Activated gamma-delta T cell treated with anti-CD3 and anti-CD28 coated beads, Interleukin-2, amount 50 U/mL, for 16 hours (primary cell): ENCODE measurements at places on chromosomes 12 and 14.

GRCh38 chr14:68762953-68763764 lies 29.7 kb downstream of the ZFP36L1 start:
- DNase-seq: no peak

DNA sequence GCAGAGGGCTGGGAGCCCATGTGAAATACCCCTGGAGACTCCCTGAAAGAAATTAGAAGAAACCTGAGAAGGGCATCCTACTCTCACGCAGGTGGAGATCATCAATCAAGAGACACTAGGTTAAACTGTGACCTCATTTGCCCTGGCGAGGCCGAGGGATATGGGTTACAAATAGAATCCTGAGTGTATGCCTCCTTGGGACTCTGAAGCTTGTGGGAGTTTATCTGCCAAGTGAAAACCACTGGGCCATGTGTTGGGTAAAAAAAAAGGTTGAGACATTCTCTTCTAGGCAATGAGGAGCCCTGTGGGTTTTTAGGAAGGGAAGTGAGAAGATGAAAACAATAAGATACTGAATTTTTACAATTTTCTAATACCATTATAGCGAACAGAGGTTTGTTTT lies 160.7 kb upstream of the ARID2 start:
- no peak for DNase-seq

- no peak for DNase-seq
Measured at GRCh38 chr12:41188058-41188840, at the start of gene PDZRN4. PDZRN4 (plus strand) TSS chr12:41188320.

DNA sequence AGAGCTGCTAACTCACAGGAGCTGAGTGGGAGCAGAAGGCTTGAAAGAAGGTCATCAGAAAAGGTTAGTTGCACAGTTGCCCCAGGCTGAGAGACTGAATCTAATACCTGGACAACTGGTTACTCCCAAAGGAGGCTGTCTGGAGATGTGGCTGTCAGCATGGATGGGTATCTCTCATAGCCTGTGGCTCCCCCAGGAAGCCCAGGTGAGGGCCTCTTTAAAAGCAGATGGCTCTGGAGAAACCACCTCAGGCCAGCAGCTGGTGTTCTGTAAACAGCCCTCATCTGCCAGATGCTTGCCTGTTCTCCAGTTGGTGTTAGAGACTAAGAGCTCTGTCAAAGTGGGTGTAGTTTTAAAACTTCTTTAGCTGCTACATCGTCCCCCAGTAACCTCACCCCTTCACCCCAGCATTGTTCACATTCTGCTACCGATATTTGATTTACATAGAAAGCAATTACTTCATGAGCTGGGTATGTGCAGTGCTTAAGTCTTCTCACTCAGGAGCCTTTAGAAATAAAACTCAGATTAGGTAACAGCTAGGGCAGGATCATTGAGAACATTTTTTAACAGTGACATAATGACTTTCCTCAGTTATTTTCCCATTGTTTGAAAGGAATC lies 25.8 kb downstream of the DACT1 start:
- no peak for DNase-seq

GRCh38 chr14:92517761-92518160 lies 4.2 kb downstream of the RIN3 start:
- no peak for DNase-seq

GRCh38 chr12:45637706-45638105 lies 91.8 kb upstream of the ARID2 start:
- no peak for DNase-seq

GRCh38 chr14:29858299-29858698 lies 69.3 kb downstream of the PRKD1 start:
- no peak for DNase-seq

GRCh38 chr12:59603754-59604153 lies 7.9 kb downstream of the SLC16A7 start:
- DNase-seq: no peak

- DNase-seq: no peak
Measured at GRCh38 chr12:114248527-114248926, 157.4 kb downstream of the TBX5 start.

GRCh38 chr12:90562671-90563070 lies 392.3 kb downstream of the CCER1 start:
- no peak for DNase-seq

GRCh38 chr12:3293446-3294161 lies 197.4 kb upstream of the PRMT8 start:
- no peak for DNase-seq

GRCh38 chr12:19901841-19902240 lies 462.5 kb downstream of the AEBP2 start:
- no peak for DNase-seq

- no peak for DNase-seq
Measured at GRCh38 chr12:62230652-62231051, 29.6 kb upstream of the USP15 start.

DNA sequence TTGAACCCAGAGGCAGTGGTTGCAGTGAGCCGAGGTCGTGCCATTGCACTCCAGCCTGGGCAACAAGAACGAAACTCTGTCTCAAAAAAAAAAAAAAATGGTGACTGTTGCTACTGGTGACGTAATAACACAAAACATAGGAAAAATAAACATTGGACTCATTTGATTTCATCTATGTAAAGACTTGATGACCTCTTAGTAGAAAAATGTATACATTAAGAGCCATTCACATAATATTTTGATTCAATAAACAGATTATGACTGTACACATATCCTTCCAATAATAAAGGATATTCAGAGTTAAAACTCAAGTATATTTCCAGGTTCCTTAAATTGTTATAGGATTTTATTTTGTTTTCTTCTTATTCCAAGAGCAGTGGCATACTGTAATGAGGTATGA lies 65.7 kb upstream of the AEBP2 start:
- DNase-seq: no peak

DNA sequence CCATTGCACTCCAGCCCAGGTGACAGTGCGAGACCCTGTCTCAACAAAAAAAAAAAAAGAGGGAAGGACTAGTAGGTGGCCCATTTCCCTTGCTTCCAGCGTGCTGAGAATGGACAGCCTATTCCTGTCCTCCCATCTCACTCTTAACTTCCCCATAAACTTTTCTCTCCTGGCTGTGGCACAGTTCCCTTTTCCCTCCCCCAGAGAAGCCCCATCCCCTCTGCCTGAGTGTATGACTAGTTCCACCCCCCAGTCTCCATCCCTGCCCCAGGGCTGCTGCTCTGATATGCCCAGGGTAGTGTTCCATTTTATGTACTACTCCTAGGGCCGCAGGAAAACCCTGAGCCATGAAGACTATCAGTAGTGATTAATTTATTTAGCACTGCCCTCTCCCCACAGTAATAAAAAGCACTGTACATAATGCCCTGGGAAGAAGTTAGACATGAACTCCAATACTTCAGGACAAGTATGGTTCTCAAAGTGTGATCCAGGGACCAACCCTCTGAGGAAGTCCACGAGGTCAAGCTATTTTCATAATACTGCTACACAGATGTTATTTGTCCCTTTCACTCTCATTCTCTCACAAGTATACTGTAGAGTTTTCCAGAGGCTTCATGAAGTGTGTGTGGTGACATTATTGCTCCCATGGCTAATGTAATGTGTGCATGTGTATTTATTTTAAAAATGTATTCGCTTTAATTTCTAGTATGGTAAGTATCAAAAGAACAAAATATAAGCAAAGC lies 11.5 kb upstream of the CHD4 start:
- DNase-seq: no peak

GRCh38 chr12:123101526-123101925 lies 49.4 kb downstream of the PITPNM2 start:
- DNase-seq: no peak

- no peak for DNase-seq
Measured at GRCh38 chr14:105153739-105154475, 14.7 kb downstream of the JAG2 start.

DNA sequence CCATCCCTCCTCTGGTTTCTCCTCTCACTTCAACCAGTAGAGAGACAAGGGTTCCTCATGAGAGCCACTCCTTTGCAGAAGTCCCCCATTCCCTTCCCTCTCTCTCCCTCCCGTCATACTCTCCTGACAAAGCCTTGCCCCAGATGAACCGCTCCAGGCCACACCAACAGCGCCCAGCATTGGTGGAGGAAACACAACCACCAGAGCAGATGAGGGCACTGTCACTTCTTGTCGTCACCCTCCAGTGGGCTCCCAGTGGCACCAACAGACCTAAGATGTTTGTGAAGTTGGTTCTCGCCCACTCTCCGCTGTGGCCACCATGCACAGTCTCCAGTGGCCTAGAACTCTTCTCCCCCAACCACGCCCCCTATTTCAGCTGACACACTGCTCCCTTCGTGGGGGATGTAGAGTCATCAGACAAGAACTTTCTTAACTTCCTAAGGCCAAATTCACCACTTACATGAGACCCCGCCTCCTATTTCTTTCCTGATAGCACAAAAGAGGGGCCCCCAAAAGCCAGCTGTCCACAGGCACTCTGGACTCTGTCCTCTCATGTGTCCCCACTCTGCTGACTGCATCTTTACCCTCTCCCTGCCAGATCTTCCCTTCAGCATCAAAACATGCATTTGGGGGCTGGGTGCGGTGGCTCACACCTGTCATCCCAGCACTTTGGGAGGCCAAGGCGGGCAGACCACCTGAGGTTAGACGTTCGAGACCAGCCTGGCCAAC lies 29.2 kb upstream of the PLEKHG6 start:
- DNase-seq: no peak

DNA sequence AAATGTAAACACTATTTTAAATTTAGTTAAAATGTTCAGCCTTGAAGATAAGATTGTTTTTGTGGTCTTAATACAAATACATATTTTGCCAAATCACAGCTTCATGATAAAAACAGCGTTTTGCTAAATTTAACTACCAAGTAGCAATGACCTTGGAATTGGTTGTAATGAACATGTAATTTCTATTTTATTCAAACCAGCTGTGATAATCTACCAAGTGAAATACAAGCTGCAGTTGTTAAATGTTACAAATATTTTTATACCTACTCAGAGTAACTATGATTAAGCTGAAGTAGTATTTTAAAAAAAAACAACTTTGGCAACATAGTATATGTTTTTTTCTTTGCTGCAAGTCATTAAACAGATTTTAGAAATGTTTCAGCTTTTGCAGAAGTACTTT lies 96.2 kb downstream of the CPSF2 start:
- no peak for DNase-seq

DNA sequence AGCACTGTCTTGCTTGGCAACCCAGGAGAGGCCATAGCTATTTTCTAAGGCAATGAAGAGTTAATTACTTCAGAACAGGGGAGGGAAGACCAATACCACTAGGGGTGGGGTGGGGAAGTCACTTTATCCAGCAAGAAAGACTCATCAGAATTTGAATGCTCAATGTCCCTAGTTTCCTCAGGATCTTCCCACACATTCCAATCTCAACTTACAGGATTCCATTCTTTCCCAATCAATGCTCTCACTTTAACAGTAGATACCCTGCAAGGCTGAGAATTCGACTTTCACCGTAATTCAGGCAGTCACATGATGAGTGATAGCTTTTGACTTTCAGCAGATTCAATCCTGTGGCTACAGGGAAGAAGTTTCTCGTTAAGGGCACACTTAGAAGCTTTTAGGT lies 526.6 kb upstream of the SEL1L start:
- DNase-seq: no peak

DNA sequence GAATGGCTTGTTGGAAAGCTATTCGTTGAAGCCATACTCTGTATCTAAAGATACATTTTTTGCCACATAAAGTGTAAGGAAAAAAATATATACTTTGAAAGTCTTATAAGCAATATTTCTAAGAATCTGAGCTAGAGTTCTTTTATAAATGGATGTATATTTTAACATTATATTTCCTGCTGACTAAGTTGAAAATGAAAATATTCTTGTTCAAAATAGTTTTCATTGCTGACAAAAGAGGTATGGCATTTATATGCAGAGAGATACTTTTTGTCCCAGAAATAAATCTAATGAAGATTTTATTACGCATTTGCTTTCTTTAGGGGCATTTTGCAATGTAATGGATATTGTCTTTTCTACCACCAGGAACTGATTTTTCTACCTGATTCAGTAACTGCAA lies 834.9 kb downstream of the LRFN5 start:
- DNase-seq: no peak

DNA sequence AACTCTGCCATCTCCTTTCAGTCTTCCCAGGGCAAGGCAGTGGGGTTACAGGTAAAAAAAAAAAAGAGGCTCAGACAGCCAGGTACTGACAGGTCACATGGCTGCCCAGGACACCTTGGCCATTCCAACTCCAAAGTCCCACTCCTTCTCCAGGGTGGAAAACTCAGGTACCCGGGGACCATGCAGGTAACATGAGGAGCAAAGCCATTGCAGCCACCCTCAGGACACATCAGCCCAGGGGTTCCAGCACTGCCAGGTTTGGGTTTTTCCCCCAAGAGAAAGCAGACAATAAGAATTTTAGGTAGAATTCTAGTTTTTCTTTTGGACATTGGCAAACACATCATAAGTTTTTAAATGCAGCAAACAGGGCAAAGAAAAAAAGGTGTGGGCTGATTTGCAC lies 15.3 kb downstream of the FAM222A start:
- DNase-seq: no peak

GRCh38 chr12:4506870-4507269 lies 31.8 kb upstream of the RAD51AP1 start:
- no peak for DNase-seq
